ENCODE measurements at places on chromosomes 5 and 9.
A peak's percentile ranks its signal among the peaks of the same experiment; 100 is the strongest.

- DNase-seq, result peak; percentile 41
Observed at GRCh38 chr5:80516826-80517225, 28.9 kb downstream of the FAM151B start.

- no peak for DNase-seq
Observed at GRCh38 chr5:1565737-1566734, 42.3 kb upstream of the LPCAT1 start.

DNA sequence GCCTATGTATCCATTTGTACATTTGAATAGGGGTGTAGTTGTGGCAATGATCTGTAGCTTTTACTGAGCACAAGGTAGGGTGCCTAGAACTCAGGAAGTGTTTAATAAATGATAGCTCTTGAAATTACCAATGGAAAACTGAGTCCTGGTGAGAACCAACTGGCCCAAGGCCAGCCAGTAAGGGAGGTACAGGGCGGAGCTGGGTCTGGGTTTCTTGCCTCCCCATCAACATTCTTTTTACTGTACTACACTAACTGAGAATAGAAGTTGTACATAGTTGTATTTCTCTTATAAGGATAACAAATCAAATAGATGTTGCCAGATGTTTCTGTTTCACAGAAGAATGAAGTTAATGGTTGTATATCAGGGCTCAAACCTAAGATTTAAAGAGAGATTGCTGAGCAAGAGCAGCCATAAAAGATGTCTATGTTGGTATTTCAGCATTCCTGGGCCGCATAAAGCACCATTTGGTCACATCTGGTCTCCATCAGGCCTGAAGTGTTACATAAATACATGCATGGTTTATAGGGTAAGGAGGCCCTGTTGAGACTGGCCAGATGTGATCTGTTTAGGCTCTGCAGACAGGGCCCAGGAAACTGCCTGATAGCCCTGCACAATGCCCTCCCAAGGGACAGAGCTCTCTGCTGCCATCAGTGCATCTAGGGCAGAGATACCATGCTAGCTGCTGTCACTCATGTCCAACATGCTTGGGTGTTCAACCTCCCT lies 210.5 kb downstream of the NXNL2 start:
- no peak for DNase-seq

DNA sequence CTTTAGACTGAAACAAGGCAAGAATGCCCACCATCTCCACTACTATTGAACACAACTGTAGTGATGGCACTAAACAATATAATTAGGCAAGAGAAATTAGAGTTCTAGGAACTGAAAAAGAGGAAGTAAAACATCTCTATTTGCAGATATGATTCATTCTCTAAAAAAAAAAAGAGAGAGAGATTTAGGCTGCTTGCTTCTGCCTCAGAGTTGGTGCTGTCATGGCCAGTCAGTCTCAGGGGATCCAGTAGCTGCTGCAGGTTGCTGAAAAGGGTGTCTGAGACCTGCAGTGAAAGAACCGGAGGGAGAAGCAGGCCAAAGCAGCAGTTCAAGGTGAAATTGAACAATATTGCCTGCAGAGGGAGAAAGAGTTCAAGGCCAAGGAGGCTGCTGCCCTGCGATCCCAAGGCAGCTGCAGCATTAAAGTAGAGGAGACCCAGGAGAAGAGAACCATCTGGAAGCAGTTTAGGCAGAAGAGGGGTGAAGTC lies 72.5 kb downstream of the AP3B1 start:
- DNase-seq, result peak; percentile 6

DNA sequence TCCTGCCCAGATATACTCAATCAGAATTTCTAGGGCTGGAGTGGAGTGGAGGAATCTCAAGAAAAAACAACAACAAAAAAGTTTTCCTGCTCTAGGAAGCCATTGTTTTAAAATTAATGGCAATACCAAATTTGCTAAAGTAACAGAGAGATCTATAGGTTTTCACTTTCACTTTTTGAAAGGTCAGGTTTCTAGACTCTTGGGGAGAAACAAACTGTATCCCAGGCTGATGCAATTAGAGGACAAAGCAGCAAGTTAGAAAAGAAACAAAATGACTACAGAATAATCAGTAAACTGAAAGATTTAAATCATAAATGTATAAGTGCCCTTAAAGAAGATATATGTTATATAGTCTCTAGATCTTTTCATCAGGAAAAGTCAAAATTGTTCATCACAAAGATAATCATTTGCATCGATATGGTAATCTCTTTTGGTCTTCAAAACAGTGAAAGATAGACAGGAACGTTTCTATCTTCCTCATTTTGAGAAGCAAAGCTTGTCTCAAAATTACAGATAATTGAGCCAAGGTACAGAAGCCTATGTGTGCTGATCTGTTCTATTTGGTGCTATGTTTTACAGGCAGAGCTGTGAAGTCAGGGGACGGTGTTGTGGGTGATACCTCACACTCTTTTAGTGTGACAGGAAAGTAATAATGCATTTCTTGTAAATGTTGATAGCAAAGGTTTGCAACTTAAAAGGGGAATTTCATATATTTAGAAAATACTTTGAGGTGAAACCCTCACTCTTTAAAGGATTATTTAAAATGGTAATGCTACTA lies 1746.6 kb upstream of the C9orf72 start:
- DNase-seq, result no peak

GRCh38 chr5:74686962-74687751 lies 2.1 kb downstream of the HEXB start:
- DNase-seq, result no peak

GRCh38 chr9:100856238-100856637 lies 172.3 kb upstream of the PLPPR1 start:
- no peak for DNase-seq

GRCh38 chr9:132826621-132827365 lies 51.3 kb downstream of the AK8 start:
- DNase-seq, result no peak

GRCh38 chr9:16000811-16001210 lies 448.0 kb downstream of the CCDC171 start:
- DNase-seq, result no peak

DNA sequence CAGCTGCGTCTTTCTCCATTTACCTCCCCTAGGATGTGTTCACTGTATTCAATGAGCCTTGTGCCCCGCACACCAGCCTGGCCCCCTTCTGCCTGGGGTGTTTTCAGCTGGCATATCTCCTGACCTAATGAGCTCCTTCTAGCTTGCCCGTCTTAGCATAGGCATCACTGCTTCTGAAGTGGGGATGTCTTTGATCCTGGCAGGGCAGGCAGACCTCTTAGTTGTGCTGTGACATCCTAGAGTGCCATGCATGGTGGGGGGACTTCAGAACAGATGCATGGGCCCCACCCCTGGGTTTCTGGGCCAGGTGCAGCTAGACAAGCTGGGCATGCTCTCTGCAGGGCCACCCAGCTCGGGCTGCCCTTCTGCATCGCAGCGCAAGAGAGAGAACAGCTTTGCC lies 172.7 kb downstream of the GADD45G start:
- no peak for DNase-seq

- no peak for DNase-seq
Observed at GRCh38 chr5:168468836-168469235, 17.4 kb upstream of the RARS1 start.

- DNase-seq, result peak; percentile 52
Observed at GRCh38 chr5:80255431-80255810, 427 bp downstream of the SERINC5 start.

DNA sequence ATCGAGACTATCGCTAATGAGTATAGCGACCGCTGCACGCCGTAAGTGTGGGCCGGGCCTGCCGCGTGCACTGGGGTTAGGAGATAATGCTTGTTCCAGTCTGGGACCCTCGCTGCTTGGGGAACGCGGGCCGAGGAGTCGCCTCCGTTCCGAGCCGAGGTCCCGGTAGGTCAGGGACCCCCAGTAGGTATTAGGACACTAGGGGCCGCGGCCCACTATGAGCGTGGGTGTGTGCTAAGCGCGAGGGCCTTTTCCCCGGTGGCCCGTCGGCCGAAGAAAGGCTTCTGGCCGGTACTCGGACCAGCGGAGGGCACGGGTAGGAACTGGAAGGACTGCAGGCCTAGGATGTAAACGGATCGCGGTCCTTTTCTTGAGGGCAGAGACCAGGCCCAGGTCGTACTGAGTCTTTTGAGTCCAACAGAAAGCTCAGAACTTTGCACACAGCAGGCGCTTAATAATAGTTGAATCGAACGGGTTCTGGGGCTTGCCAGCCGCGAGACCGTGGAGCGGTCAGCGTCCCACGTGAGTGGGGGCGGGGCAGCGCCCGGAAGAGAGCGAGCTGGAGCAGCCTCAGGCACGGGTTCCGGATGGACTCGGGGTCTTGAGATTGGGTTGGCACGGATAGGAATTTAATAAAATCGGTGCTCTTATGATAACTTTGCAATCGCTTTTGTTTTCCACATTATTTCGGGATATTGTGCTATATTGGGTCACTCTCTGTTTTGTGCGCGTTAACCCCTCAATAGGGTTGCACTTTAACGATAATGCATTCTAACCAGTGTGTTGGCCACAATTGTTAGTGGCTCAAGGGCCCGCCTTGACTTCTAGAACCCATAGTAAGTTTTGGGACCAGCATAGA lies 733 bp downstream of the HSPA4 start:
- peak; percentile 77 for DNase-seq

DNA sequence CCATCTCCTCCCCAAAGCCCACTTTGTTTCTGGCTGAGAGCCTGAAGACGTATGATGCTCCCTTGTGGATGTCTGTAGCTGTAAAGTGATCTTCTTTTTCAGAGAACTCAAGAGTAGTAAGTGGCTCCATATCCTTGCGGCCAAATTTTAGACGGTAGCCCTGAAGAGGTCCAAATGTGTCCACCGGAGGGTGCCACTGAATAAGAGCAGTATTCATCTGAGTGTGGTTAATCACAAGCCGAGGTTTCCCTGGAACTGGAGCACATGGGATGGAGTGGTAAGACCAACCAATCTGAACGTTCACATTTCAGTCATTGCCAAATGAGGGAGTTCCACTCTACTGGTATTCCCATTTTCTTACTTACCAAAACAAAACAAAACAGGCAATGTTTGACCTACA lies 686.5 kb upstream of the DMAC1 start:
- no peak for DNase-seq

DNA sequence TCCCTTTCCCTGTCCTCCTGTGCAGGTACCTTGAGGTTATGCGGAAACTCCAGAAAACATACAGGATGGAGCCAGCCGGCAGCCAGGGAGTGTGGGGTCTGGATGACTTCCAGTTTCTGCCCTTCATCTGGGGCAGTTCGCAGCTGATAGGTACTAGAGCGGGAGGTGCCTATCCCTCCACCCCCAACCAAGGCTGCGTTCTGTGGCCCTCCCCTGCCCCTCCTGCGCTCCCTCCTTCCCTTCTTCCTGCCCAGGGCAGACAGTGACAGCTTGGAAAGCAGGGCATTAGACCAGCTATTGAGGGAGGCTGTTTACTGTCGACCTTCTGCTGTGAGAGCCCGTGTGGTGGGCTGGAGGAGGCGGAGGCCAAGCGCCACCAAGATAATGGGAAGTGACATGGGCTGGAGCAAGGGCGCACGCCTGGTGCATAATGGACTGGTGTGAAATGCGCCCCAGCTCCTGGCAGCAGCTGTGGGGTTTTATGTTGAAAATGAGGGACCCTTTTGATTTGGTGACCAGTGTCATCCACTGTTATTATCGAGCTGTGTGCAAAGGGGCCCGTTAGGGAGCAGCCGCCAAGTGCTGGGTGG lies 25.3 kb downstream of the PTPA start:
- no peak for DNase-seq

- no peak for DNase-seq
Observed at GRCh38 chr5:112514111-112514510, 95.0 kb upstream of the EPB41L4A start.

DNA sequence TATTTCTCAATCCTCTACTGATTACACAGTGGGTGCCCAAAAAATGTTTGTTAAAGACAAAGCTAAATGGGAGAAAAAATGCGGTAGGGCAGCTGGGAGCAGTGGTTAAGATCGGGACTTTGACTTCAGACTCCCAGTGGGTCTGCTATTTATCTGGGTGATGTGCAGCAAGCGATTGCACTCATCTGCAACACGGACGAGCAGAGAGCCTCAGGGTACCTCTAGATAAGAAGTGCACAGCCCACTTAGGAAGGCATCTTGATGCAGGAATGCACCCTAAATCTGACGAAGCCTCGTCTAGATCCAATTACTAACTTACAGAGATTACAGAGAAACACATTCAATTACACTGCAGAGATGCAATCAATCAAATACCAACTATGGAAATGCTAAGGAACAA lies 4.0 kb downstream of the MAPK9 start:
- DNase-seq, result no peak

- DNase-seq, result no peak
Observed at GRCh38 chr9:11199335-11199734, 586.5 kb upstream of the PTPRD start.

- DNase-seq, result no peak
Observed at GRCh38 chr5:145991044-145991575, 54.7 kb downstream of the SH3RF2 start.

DNA sequence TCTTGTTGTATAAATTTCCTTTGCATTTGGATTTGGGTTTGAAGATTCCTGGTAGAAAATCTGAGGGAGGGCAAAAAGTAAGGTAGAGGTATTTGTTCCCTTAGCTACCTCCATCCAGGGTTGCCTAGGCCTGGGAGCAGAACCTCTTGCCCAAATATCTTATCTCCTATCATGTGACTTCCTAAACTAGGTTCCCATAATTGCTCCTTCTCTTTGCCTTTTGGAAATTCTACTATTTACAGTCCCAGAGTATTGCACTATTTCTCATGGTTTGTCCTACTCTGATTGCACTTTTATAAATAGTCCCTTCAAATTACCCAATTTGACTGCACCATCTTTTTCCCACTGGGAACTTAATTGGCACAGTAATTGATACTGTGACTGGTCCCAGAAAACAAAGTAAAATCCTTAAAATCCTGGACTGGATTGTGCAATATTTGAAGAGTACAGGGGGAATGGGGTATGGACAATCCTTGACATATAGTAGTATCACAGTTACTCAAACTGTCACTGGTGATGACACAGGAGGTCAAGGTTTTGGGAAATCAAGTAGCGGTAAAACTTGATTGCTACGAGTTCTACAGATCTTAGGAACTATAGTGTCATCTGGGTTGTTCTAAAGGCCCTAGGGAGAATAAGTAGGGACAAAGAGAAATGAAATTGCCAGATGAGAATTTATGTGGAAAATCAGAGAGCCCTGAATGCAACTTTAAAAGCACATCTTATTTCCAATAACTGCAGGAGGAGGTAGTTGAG lies 31.5 kb upstream of the TMED7 start:
- no peak for DNase-seq

DNA sequence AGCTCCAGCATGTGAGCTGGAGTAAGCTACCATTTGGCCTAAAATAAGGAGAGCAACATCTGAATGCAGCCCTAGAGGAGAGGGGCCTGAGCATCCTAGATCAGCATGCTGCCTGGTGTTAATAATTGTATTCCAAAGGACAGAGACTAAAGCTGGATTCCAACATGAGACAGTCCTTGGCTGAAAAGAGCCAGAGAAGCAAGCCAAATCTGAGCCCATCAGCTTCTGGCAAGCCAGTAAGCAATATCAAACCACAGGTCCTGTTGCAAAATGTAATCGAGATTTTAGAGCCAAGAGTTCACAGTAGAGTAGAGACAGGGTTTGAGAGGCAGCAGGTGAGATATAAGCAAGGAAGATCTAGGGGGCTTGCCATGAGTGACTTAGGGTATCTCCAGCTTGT lies 42.3 kb upstream of the DMAC1 start:
- DNase-seq, result no peak

- peak; percentile 76 for DNase-seq
Observed at GRCh38 chr5:81749561-81750307, 1.2 kb downstream of the SSBP2 start.

GRCh38 chr5:111201705-111202104 lies 22.5 kb upstream of the CAMK4 start:
- DNase-seq, result peak; percentile 13

Data from activated CD4-positive, alpha-beta T cell treated with anti-CD3 and anti-CD28 coated beads, Interleukin-2, amount 50 U/mL, for 16 hours (primary cell).